ENCODE measurements at places on chromosomes 11 and 22.

GRCh38 chr11:132409573-132410355, 1039.3 kb downstream of the NTM start:
- no peak for DNase-seq

DNA sequence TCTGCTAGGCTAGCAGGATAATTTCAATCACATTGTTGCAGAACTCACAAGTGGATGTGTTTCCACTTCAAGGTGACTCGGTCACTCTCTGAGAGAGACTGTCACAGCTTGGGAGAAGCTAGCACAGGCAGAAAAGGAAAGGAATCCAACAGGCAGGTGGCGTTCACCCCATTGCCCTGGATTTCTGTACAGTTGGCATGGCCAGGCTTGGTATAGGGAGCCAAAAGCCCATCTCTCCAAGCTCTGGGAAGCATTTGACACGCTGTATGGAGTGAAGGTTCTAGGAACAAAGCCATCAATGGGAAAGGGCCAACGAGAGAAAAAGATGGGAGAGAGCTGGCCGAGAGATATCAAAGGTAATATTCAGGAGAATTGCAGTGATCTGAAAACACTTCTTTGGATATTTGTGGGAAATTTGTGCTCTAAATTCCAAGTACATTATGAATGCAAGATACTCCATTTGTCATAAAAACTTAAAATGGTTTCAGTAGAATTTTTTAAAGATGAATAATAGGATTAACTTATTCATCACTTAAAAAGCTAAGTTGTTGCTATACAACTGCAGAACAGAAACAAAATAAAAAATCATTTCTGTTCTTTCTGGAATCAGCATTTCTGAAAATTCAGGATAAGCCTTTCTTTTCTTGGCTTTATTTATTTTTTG, 223.5 kb upstream of the NTM start:
- DNase-seq: no peak

- DNase-seq: peak; percentile 97
Observed at GRCh38 chr22:31676700-31677099, 14.7 kb upstream of the PISD start.

DNA sequence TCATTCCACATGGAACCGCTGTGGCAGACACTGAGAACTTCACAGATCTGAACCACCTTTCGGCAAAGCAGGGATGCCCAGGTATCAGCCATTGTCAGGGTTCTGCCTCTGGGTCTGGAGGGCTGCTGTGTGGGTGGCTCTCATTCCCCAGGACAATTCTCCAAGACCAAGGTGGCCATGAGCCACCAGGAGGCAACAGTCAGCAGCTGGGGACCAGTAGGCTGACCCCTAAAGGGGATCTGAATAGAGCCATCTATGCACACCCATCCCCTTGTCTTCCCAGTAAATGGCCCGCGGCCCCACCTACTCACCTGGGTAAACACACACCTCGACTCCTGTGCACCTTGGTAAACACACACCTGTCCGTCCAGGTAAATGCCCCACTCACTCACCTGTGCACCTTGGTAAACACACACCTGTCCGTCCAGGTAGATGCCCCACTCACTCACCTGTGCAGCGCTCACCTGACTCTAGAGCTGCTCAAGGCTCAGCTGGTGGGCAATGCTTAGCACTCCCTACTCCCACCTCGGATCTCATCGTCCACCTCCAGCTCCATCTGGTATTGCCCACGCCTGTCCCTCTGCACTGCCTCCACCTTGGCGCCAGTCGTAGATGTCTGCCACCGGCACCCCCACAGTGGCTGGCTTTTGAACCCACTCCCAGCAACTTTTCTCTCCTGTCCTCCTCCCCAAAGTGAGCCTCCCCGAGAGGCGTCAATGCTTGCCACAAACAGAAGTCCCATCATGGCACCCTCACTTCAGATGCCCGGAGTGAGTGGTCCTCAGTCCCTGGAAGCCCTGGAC, 10.2 kb downstream of the SLC25A1 start:
- DNase-seq: peak; percentile 6

Measured in MV-4-11 (cell line).